ENCODE measurements at places on chromosomes 12 and 14.

DNA sequence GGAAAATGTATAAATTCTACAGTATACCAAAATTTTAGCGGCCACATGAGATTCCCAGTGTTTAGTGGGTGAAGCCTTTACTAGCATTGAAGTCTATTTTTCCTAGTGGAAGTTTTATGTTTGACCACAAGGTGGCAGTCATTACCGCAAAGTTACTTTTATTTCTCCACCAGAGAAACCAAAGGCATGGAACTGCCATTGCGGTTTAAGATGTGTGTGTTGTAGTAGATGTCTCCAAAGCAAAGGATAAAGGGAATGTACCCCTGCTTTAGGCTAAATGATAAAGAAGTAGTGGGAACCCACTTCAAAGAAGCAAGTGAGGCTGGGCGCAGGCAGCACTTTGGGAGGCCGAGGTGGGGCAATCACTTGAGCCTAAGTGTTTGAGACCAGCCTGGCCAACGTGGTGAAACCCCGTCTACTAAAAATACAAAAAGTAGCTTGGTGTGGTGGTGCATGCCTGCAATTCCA, 140.5 kb downstream of the PRKCH start:
- no peak for DNase-seq

GRCh38 chr12:68944296-68945076, 11.5 kb upstream of the CPM start:
- no peak for DNase-seq

- DNase-seq, result no peak
Measured at GRCh38 chr14:25103271-25103670, 53.3 kb upstream of the STXBP6 start.

- DNase-seq, result no peak
Measured at GRCh38 chr14:89121968-89122620, 294.9 kb downstream of the FOXN3 start.

DNA sequence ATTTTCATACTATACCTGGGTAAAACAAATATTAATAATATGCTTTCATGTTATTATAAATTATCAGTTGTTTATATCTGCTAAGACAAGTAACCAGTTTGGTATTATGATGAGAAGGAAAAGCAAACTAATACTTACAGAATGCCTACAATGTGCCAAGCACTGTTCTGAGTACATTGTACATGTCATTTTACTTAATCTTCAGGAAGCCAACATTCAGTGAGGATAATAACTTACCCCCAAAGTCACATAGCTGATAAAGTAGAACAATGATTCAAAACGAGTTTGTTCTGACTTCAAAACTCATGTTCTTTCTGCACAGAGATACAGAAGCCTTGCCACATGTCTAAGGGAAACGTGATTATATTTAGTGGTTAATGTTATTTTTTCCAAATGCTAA, 89.0 kb upstream of the DIO2 start:
- no peak for DNase-seq

- DNase-seq, result peak; percentile 42
Measured at GRCh38 chr14:76976240-76977005, 52.1 kb downstream of the IRF2BPL start.

DNA sequence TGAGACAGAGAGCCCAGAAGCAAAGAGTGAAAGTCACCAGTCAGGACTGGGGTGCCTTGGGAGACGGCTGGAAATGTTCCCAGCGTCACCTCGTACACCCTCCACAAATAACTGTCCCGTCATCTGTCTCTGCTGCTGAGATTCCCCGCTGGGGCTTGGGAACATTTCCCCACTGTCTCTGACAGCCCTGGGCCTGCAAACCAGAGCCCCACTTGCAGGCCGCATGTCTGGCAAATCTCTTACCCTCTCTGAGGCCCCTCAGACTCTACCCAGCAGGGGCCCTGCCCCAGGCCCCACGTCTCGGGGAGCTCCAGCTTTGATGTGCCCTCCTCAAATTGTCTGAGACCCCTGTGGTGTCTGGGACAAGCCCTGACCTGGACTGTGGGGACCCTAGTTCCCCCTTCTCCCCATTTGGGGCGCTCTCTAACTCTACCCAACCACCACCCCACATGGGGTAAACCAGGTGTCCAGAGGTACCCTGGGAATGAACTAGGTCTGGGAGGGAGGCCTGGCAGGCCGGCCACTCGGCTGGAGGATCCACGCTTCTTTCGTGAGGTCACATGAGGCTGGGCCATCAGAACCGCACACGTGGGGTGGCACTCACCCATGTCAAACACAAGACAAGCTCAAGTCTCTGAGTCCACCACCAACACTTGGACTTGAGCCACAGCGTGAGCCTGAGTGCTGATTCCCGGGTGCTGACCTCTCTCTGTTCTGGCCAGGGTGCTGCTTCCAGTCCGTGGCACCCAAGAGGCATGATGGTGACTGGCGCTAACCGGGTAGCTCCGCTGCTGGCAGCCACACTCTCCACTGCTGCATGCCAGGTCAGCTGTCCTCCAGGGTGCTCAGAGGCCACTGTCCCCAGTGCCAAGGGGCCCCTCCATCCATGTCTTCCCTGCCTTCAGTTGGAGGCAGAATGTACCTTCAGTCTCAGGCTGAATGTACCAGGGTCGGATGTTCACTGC, 59.8 kb downstream of the DIO3 start:
- no peak for DNase-seq

DNA sequence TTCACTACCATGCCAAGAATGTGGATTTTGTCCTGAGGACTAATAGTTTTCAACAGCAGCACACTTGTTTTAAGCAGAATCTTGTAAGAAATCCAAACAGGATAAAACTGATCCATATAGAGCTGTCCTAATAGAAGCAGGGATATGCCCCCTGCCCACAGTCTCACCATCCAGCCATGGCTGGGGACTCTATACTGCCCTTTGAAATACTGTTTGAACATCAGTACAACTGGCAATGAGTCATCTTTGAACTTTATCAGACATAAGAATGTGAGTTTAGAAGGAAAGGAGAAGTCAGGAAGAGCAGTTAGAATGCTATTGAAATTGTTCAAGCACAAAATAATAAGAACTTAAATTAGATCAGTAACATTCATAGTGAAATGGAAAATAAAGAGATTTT, 3.8 kb upstream of the C12orf42 start:
- no peak for DNase-seq

DNA sequence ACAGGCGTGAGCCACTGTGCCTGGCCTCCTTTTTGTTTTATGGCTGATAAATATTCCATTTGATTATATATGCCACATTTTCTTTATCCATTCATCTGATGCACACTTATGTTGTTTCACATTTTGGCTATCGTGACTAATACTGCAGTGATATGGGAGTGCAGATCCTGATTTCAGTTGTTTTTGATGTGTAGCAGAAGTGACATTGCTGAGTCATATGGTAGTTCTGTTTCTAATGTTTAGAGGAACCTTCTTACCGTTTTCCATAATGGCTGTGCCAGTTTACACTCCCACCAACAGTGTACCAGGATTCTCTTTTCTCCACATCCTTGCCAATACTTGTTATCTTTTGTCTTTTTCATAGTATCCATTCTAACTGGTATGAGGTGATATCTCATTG, 235.9 kb downstream of the ERC1 start:
- DNase-seq, result no peak

GRCh38 chr14:98886982-98887381, 385.0 kb downstream of the BCL11B start:
- no peak for DNase-seq

DNA sequence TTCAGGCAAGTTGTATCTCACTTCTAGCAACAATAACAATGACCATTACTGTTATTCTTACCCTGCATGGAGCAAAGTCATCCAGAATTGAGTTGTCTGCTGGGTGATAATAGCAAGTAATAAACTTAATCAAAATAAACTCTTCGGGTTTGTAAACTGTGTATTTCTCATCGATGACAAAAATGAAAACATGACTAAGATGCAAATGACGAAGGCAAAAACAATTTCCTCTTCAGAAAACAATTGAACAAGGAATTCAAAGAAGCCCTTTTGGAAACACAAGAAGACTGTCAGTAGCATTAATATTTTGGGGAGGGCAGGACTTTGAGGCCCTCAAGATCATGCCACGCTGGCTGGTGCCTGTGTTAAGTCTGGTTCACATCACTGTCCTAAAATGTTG, 232.0 kb downstream of the BTG1 start:
- DNase-seq, result no peak

DNA sequence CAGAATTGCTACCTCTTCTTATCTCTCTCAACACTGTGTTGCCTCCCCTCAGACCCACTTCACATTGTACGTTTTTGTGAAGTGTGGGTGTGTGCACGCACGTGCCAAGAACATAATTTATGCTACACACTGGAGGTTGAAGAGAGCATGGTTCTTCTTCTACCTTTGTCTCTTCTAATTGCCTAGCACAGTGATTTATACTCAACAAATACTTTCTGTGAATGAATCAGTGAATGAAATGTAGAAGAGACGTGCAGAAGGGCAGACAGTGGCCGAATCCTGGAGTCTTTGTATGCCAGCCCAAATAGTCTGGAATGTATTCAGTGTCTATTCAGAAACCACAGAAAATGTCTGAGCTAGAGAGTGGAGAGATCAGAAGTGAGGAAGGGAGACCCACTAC, 4.6 kb upstream of the SAMD4A start:
- DNase-seq, result no peak

- no peak for DNase-seq
Measured at GRCh38 chr12:127657036-127657435, 609.9 kb upstream of the TMEM132C start.

- no peak for DNase-seq
Measured at GRCh38 chr12:27732281-27732680, 21.6 kb downstream of the MRPS35 start.

GRCh38 chr12:9797722-9798619, 29.3 kb upstream of the KLRF1 start:
- no peak for DNase-seq

DNA sequence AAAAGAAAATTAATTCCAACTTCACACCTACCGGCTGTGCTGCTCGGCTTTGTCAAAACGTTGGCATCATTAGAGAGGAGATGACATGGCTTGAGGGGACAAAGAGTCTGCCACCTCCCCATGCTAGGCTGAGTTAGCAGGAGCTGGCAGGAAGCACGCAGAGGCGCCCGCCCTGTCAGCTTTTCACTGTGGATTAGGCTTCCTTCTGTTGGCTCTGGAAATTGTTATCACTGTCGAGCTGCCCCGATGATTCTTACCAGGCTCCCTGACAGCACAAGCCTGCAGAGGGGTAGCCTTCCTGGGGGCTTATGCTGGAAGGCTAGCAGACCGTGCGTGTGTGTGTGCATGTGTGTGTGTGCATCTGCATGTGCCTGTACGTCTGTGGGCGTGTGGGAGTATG, 490.9 kb upstream of the TBX3 start:
- DNase-seq, result peak; percentile 65

DNA sequence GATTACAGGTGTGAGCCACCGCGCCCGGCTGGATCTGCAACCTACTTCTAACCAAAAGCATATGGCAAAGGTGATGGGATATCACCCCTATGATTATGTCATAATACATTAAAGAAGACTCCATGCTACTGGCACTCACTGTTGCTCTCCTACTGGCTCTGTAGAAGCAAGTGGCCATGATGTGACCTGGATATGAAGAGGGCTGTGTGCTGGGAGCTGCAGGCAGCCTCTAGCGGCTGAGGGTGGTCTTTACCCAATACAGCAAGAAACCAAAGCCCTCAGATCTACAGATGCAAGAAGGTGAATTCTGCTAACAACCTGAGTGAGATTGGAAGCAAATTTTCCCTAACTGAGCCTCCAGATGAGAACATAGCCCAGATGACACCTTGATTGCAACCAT, 34.2 kb upstream of the TRIM9 start:
- no peak for DNase-seq

GRCh38 chr14:91303091-91303923, 58.8 kb upstream of the GPR68 start:
- DNase-seq, result peak; percentile 84

DNA sequence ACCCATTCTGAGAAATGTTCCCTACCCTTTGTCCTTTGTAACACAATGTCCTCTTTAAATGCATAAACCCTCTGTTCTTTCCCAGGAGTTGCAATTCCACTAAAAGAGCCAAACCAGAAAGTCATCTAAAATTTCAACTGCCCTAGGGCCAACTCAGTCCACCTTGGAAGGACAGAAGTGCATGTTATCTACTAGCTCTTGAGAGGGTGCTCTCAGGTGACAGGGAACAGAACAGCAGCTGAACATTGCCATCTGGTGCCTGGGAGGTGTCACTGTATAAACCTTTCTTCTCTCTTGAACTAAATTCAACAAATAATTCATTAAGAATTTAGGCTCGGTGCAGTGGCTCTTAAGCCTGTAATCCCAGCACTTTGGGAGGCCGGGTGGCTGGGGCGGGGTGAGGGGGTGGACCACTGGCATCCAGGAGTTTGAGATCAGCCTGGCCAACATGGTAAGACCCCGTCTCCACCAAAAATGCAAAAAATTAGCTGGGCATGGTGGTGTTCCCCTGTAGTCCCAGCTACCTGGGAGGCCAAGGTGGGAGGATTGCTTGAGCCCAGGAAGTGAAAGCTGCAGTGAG, 10.3 kb upstream of the FERMT2 start:
- DNase-seq, result peak; percentile 30

DNA sequence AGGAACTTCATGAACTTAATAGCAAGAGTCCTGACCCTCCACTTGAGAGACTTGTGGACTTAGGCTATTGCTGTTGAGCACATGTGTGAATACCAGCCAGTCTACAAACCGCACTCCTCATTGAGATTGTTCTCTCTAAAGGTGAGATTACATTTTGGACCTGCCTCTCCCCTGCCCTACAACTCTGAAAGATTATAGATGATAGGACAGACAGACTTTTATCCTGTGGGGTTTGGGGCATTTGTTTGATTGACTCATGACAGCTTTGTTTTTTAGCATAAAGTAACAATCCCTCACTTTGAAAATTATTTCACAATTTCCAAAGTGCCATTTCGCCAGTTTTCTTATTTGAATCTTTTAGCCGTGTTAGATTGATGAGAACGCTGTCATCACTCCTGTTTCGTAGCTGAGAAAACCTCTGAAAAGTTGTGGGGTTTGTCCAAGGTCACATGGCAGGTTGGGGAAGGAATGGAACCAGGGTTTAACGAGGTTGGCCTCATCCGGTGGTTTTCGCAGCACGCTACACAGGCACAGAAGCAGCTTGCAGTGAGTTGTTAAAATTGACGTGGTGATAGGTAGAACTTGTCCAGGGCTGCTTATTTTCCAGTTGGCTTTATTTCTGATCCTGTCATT, 836 bp downstream of the EVL start:
- DNase-seq, result peak; percentile 62

GRCh38 chr12:1099158-1099557, 108.1 kb downstream of the ERC1 start:
- no peak for DNase-seq

DNA sequence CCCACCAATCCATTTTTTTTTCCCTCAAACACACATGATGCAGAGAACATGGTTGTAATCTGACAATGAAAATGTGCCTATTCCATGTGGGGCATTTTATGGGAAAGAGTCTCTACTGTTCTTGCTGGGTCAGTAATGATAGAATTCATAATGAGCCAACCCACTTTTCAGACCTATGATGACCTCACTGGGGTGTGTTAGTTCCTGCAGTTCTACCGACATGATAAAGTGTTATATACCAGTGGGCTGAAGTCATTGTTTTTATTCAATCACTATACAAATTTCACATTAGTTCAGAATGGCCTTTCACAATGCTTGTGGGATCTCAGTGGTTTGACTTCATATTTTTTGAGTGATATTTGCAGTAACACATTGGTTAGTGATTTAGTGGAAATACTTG, 47.5 kb downstream of the PPFIBP1 start:
- no peak for DNase-seq
